Omental fat pad (tissue), 4 donors: ENCODE measurements at places on chromosomes 12 and 14.

- DNase-seq, result no peak
These were observed 83.9 kb upstream of the OSBPL8 start for GRCh38 chr12:76643438-76643837.

GRCh38 chr12:88638388-88638787, 58.1 kb upstream of the KITLG start:
- no peak for DNase-seq

DNA sequence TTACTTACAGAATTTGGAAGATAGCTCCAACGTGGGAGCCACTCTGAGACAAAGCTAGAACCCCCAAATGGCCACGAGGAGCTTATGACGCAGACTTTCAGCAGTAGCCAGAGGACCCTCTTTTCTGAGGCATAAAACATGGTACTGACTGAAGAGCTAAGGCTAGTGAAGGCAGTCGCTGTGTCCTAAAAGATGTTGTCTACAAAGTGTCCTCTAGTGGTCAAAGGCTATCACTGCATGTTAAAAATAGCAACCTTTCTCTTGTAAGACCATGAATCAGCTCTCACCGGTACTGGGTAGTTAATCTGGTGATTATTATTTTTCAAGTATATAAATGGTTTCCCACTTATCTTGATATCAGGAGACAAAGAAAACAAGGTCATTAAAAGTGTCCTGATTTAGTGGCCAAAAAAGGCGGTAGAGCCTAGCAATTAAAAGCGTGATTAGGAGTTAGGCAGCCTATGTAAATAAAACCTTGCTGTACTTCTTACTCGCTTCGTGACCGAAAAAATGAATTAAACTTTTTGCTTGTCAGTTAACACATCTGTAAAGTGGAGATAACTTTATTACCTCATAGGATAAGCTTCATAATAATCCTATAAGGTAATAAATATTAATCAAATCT, 47.0 kb upstream of the LGR5 start:
- DNase-seq, result no peak

DNA sequence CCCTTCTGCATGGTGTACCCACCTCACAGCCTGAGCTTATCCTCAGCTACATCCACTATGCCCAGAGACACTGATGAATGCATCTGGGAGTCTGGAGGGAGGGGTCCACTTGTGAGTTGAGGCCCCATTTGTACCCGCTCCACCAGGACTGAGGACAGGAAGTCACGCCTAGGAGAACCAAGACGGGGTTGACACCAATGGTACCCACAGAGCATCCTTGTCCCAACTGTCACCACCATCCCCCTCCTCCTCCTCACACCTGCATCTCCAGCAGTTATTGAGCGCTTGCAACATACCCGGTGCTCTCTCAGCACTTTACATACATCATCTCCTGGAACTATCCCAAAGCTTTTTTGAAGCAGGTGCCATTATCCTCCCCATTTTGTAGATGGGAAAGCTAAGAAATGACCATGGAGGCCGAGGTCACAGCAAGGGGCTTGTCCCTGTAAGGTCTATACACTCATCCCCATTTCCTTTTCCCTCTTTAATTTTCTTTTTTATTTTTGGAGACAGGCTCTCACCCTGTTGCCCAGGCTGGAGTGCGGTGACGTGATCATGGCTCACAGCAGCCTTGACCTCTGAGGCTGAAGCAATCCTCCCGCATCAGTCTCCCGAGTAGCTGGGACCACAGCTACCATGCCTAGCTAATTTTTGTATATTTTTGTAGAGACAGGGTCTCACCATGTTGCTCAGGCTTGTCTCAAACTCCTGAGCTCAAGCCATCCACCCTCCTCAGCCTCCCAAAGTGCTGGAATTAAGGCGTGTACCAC, 31.7 kb downstream of the DGLUCY start:
- DNase-seq, result no peak

DNA sequence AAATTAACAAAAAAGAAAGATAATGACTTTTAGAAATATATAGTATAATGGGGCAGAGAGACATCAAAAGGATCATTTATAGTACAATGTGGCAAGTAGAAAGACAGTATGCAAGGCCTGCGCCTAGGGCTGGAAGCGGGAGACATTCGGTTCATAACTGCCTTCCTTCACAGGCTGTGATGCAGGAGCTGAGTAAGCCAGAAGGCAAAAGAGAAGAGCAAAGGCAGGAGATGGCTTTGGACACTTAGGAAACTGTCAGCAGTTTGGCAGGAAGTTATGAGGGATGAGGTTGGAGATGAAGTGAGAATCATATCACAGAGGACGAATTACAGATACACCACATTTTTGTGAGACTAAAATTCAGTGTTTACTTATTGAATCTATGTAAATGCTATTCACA, 97.8 kb downstream of the EPS8 start:
- no peak for DNase-seq

GRCh38 chr14:44962334-44963043, 499 bp downstream of the TOGARAM1 start:
- DNase-seq, result no peak

- DNase-seq, result no peak
These were observed 337.9 kb downstream of the AACS start for GRCh38 chr12:125402874-125403789.

DNA sequence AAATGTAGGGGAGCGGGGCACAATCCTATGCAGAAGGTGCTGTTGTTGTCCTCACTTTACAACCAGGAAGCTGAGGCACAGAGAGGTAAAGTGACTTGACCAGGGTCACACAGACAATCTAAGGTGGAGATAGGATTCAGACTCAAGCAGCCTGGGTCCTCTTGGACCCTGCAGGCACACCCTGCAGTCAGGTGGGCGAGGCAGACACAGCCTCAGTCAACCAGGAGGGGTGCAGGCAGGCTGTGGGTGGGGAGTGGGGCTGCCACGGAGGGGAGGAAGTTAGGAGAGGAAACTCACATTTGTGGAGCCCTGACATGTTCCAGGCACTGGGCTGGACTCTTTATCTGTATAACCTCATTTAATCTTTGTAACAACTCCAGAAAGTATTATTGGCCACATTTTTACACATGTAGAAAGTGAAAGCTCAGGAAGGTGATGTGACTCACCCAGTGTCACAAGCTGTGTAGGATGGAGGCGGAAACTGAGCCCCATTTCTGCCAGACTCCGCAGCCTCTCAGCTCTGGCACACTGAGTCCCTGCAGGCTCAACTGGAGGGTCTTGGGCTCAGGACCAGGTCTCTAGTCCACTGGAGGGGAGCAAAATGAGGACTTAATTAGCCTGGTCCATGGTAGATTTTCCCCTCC, 24.9 kb upstream of the CHGA start:
- no peak for DNase-seq

GRCh38 chr14:80468331-80469122, 257.2 kb upstream of the DIO2 start:
- no peak for DNase-seq

DNA sequence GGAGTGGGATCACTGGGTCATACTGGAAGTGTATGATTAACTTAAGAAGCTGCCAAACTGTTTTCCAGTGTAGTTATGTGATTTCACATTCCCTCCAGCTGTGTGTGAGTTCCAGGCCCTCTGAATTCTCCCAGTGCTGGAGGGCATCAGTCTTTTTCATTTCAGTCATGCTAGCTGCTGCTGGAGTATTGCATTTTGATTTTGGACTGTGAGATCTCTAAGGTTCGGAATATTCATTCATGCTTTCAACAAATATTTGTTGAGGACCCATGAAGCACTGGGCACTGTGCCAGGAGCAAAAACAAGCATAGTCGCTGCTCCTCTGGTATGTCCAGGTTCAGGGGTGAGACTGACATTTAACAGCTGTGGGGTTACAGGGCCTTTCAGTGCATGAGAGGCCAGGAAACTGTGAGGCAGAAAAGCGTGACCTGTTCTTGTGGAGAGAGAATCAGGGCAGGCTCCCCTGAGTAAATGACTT, 133.2 kb downstream of the SCARB1 start:
- no peak for DNase-seq

- DNase-seq, result no peak
These were observed 207.0 kb upstream of the C14orf180 start for GRCh38 chr14:104372390-104373054.

- DNase-seq, result no peak
These were observed at the start of gene FAM181A for GRCh38 chr14:93926873-93927799. Gene FAM181A (plus strand): TSS chr14:93927344. CDS start chr14:93928286, 942 bp downstream.

DNA sequence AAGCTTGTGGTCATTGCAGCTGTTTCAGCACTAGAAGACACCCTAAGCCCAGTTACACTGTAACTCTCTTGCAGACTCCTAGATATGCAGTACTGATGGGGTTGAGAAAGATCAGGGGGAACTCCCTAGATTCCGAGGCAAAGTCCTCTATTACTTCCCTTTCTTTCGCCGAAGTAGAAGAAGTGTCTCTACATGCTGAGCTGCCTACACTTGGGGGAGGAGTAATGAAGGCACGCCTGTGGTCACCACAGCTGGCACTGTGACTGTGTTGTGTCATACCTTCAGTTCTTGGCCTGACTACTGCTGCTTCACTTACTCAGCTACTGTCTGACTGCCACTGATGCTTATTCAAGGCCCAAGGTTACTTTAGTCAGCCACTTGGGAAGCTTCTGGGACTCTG, 35.1 kb upstream of the RPL10L start:
- no peak for DNase-seq

DNA sequence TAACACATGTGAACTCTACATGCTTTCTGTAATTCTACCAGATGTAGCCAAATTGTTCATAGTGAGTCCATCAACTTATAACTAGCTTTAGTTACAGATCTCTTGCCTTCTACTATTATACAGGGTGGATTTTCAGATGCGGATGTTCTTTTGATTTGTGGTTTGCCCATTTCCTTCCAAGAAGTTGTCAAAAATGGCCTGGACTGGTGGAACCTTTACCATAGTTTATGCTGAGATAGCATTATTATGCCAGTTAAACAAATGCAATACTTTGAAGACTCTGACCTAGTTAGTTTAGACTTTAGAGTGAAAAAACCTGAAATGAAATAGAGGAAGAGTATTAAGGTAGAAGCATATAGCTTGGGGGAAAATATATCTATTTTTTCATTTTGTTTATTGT, 27.4 kb upstream of the CFL2 start:
- no peak for DNase-seq

DNA sequence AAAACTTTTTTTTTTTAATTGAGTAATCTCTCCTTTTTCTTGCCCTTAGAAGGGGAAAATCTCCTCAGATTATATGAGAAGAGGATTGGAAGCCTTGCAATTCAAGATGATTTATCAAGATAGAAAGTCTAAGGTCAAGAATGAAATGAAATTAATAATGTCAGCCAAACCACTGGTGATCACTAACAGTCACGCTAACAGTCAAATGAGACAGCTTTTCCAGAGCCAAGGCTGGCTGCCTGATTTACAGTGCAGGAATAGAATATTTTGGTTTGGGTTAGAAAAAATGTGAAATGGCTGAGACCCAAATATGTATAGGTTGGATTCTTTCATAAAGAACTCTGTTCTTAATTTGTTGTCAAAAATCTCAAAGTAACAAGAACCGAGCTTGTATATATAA, 204.3 kb downstream of the PPM1H start:
- no peak for DNase-seq

DNA sequence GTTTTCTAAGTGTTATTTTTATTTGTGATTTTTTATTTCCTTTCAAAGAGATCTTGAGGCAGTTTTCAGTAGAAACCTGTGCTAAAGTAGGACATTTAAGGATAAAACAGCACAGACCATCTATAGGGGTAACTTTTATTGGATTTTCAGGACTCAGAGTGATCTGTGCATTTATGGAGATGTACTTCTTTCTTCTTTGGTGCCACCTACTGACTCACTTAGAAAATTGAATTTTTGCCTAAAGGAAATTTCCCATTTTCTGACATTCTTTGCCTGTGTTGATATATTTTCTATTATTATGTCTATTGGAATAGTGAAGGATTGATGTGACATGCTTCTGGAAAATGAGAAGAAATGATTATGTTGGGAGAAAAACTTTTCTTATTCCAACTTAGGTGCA, 113.0 kb downstream of the UNC79 start:
- DNase-seq, result no peak

- DNase-seq, result no peak
These were observed 33.0 kb upstream of the BICDL1 start for GRCh38 chr12:119956047-119956446.

DNA sequence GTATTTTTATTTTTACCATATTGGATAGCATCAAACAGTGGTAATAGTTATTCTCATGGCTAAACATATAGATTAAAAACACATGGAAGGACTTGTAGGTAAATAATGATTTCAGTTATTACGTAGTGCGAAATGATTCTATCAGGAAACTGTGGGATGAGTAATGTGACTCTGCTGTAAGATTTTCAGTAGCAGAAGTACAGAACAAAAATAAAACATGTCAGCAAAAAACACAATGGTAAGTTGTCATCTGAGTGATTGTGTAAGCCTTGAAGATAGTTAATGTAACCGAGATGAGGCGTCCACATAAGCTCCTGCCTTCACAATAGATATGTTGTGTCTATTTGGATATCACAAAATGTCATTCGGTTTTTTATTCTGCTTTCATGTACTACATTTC, 99.8 kb downstream of the BORCS5 start:
- DNase-seq, result no peak

GRCh38 chr12:88432531-88433490, 147.5 kb downstream of the KITLG start:
- DNase-seq, result no peak

DNA sequence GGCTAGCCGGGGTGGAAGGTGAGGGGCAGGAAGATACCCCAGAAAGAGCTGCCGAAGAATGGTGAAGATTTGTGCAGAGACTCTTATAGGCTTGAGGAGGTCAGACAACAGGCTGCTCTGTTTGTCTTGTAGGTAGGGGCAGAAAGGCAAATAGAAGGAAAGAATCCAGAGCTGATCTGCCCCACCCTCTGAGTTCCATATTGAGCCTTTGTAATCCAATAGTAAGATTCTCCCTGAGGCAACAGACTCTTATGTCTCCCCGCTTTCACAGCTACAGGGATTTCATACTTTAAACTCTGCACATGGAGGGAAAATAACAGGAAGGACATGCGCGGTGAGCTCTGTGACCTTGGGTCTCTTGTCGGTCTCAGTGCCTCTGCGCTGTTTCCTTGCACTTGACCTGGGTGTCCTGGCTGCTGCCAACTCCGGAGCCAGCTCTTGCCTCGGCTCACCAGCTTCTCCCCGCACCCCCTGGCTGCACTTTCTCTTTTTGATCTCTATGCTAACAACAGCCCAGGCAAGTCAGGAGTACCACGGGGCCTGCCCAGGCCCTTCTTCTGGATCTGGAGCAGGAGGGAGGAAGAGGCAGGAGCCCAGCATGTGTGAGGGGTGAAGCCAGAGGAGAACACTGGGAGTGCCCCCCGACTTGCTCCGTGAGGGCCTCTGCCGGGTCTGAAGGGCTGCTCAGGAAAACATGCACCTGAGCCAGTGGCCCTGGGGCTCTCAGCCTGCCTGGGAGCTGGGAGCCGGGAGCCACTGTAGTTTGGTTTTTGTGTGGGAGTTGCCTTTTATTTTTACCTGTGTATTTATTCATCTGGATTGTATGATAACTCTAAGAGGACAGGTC, 75.8 kb downstream of the PPP1R36 start:
- no peak for DNase-seq

GRCh38 chr12:64450711-64451486, 1.0 kb upstream of the TBK1 start:
- DNase-seq, result no peak

- no peak for DNase-seq
These were observed 188.5 kb downstream of the KIF26A start for GRCh38 chr14:104326848-104327247.

- DNase-seq, result no peak
These were observed 2.1 kb downstream of the GMFB start for GRCh38 chr14:54486685-54487084.
